ENCODE measurements at places on chromosomes 7 and 10.
A peak's percentile ranks its signal among the peaks of the same experiment; 100 is the strongest.

- no peak for DNase-seq
These were observed 95.3 kb downstream of the PIP4K2A start for GRCh38 chr10:22619101-22619500.

DNA sequence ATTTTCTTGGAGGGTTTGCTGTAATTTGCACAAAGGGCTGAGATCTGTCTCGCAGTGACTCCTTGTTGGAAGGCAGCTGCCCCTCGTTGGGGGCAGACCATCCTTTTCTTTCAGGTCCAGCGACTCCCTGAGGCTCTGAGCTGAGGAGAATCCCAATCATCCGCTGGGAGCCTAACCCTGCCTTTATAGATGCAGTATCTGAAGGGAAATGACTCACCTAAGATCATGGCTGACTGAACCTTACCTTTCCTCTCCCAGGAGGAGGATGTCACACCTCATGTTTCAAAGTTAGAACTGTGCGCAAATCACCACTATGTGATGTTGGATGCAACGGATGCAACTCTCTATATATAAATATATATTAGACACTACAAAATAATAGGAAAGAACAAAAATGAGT, 36.4 kb upstream of the MXI1 start:
- no peak for DNase-seq

DNA sequence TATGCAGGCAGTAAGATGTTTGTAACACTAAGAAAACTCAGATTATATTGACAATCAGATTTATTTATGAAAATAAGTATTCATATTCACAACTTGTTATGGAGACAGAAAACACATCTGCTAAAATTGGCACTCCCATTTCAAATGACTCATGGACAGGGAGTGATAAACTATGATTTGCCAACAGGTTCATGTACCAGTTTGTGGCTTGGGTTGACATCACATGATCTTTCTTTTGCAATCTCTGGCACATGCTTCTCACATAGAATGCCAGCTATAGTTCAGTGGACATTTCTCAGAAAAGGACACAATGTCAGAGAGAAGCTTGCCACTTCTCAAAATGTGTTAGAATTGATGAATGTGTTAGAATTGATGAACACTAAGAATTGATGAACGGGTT, 663.2 kb upstream of the ANKRD30A start:
- no peak for DNase-seq

DNA sequence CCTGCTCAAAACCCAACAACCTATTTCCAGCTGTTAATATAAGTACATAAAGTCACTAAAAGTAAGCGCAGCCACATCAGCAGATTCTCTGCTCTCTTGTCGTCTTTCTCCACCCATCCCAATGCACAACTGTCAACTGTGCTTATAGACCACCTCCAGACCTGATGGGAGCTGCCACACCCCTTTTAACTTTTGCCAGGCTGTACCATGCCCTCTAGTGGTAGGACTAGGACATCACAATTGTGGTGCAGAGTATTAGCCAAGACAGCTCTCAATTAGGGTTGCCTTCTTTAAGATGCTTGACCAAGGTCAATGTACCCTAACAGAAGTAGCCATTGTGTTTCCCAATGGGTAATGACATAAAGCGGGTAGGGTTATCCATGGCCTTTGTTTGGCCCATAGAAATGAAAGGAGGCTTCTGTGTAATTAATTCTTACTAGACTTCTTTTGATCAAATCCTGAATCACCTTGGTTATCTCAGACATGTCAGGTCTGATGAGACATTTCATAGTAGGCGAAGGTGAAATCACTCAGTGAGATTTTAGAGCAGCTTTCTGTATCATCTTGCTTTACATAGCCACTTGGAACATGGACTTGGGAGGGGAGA, 68.1 kb downstream of the SCRN1 start:
- DNase-seq, result no peak

- DNase-seq, result no peak
These were observed 216.7 kb downstream of the FOXP2 start for GRCh38 chr7:114631249-114631822.

- peak; percentile 25 for DNase-seq
These were observed 139.0 kb upstream of the MKLN1 start for GRCh38 chr7:131188367-131189339.

DNA sequence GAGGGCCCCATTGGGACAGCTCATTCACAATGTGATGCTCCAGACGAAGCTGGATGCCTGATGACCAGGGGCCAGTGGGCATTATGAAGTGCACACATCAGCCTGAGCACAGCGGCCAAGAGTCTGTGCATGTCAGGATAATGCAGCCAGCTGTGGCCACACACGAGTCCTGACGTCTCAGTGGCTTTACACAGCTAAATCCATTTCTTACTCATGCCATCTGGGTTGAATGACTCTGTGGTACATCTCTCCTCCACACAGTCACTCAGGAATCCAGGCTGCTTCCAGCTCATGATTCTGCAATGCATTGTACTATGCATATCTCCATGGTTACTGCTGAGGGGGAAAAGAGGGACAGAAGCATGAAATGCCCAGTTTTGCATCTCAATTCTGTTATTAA, 123.6 kb downstream of the PRLHR start:
- no peak for DNase-seq

Measured in stimulated activated CD4-positive, alpha-beta T cell treated with anti-CD3 and anti-CD28 coated beads, Interleukin-4, amount 100 ng/mL, for 1 hour (primary cell).